Activated naive CD8-positive, alpha-beta T cell treated with anti-CD3 and anti-CD28 coated beads for 36 hours (primary cell): ENCODE measurements at places on chromosomes 16 and 17.

DNA sequence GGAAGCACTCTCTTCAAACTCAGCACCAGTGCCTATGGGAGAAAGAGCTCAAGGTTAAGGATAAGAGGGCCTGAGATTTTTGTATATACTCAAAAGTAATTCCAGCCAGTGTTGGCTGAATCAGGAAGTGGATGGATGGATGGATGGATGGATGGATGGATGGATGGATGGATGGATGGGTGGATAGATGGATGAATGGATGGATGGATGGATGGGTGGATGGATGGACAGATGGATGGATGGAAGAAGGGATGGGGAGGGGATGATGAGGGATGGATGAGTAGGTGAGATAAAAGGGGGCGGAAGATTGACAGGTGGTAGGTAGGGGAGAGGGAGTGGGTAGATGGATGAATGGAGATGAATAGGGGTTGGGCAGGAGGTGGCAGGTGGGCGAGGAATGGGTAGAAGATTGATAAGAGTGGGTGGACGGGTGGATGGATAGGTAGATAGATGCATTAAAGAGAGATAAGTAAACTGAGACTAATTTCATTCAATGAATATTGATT lies 4.1 kb downstream of the CX3CL1 start:
- DNase-seq: no peak

DNA sequence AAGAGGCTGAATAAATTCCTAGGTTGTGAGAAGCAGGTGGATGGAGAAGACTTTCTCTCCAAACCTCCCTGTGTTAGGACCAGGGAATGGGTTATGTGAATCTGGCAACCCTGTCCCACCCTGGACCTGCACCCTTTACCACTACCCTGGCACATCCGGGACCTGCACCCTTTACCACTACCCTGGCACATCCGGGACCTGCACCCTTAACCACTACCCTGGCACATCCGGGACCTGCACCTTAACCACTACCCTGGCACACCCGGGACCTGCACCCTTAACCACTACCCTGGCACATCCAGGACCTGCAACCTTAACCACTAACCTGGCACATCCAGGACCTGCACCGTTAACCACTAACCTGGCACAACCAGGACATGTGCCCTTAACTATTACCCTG lies 207.0 kb upstream of the CACNG3 start:
- DNase-seq: no peak

- DNase-seq: peak; percentile 12
Measured at GRCh38 chr17:6548578-6549330, 7.6 kb downstream of the PITPNM3 start.

DNA sequence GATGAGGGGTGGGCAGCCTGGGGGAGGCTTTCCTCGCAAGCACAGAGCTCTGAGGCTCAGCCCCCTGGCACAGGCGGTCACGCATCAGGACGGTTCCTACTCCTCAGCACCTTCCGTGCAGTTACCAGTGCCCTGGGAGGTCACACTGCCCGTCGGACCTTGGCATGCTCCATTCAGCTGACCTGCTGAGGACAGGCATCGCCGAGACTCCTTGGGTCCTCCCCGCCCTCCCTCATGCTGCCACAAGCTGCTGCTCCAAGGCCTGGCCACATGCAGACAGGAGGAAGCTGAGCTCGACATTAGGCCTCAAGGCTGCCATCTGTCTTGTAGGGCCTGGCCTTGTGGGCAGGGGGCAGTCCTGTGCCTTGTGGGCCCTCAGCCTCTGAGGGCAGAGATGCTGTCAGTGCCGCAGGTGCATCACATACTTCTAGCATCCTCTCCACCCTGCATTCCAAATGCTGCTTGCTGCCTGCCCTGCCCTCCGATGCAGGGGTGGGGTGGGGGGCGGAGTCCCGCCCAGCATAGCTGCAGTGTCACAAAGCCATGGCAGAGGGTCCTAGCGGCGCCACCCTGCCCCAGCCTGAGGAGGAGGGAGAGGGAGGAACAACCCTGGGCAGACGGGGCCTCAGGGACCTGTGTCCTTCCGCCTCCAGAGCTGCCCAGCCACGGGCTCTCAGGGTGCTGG lies 9.3 kb downstream of the C16orf90 start:
- no peak for DNase-seq
